ENCODE measurements at places on chromosomes 11 and 22.

DNA sequence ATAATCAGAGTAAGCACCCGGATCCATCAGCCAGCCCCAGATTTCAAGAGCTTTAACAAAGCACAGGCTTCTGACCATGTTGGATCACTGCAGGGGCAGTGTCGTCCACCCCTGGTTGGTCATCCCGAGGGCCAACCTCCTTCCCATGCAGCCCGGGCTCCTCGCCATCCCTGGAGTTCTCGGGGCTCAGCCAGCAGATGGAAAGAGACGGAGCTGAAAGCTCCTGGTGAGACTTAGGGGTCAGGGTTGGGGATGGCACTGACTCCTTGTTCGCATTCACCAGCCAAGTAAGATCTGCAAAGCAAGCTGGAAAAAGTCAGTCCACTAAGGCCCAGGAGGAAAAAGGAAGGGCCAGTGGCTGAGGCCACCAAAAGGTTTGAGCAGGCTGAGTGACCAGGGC, 888.9 kb downstream of the BRD1 start:
- no peak for DNase-seq

DNA sequence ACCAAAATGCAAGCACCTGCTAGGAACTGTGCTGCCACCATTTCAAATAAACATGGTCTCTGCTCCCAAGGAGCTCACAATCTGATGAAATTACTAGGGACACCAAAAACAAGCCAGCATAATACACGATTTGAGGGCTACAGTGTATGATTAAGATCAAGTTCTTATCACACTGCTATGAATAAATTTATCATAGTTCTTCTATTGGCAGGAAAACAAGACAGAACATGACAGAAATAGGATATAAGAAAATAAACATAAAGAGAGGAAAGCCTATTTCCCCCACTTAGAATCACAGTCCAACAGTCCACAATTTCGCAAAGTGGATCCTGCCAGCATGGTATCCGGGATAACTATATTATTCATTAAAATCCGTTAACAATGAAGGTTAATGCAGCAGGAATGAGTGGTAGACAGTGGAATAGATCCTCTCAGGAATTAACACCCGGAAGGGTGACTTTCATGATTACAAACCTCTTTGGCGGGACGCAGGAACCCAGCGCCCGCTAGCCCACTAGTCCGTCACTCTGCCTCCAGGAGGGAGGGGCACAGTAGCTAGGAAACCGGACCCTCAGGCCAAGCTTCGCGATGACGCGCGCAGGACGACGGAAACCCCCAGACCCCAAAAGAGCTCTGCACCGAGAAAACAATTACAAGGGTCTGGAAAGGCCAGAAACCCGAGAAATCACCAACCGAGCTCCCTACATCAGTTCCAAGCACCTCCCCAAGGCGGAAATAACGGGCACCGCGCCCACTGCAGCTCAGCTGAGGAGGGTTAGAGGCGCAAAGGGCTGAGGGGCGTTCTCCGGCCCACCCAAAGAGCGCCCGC, 607 bp downstream of the CCDC82 start:
- DNase-seq = peak; percentile 51

GRCh38 chr22:47628477-47629272, 866.2 kb downstream of the TBC1D22A start:
- no peak for DNase-seq

DNA sequence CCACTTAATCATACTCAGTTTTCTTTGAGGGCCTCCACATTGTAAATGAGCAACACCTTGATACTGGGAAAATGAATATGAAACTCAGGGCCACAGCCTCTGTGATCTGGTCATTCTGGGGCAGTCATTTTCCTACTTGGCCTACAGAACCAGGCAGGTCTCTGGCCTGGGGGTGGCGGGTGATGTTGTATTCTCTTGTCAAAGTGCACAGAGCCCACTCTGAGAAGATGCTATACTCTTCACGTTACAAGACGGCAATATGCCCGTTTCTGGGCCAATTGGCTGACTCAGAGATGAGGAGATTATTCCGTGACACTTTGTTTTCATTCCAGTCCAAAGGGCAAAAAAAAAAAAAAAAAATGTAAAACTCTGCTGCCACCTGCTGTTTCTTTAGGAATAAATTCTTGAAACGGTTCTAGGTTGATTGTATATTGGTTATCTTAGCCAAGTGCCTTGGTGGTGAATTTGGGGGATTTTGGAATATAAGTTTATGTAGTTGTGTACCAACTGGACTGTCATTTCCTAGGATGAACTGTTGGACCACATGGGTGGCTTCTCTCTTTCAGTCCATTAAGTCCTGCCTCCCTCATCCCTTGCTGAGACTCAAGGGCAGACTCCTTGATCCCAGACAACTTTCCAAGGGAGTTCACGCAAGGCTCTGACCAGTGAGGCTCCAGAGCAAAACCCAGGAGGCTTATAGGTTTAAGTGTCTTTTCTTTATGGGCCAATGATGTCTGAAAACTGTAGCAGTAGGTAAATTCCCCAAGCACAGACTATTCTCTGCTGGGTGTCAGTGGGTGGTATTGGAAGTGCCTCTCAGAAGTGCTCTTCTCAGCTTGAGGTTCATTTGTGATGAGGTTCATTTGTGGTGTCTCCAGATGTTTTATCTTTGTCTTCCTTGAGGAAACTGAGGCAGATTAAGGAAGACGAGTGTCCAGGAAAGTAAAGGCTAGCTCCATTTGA, 18.2 kb downstream of the ADM start:
- DNase-seq = peak; percentile 83

- no peak for DNase-seq
Observed at GRCh38 chr22:44437216-44438055, 60.6 kb downstream of the RTL6 start.

- no peak for DNase-seq
Observed at GRCh38 chr11:86067009-86067850, 1.7 kb downstream of the PICALM start.

Measured in amniotic stem cell (primary cell).